ENCODE measurements at places on chromosomes 4 and X.

DNA sequence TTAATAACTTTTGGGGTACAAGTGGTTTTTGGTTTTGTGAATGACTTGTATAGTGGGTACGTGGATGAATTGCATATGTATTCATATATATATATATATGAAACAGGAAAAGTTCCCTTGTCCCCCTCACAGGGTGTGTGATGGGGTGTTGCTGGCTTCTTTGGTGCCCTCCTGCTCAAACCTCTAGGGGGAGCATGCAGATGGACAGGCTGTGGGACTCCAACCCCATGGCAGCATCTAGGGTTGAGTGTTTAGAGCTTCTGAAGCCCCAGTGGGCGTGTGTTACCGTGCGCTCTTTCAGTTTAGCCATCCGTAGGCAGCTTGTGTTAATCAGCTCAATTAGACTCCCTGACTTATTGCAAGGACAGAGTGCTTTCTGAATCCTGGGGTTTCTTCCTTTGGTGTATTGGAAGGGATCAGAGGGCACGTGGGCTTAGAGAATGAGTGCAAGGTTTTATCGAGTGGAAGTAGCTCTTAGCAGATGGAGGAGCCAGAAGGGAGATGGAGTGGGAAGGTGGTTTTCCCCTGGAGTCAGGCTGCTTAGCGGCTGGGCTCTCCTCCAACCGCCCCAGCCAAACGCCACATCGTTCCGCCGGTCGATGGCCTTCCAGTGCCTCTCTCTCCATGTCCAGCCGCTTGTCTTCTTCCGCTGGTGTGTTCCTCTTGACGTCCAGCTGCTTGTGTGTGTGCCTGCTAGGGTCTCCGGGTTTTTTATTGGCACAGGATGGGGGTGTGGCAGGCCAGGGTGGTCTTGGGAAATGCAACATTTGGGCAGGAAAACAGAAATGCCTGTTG, 674.4 kb upstream of the LCORL start:
- DNase-seq: no peak

DNA sequence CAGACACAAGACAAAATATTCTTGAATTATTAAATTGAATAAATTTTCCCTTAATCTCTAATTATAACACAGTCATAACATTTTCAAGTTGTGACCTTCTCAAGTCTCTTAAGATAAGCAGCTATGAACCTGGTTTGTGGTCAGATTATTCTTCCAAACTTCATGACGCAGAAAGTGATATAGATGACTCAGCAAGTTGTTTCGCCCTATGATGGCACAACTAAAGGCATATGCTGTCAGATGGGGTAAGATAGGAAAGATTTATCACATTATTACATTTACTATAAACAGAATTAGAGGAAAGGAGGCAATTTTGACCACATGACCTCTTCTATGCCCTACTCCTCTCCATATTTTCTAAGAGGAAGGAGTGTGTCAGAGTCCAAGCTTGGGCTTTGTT, 4.6 kb upstream of the DCAF12L2 start:
- no peak for DNase-seq

GRCh38 chrX:6748595-6748994, 213.7 kb upstream of the VCX3A start:
- DNase-seq: no peak

DNA sequence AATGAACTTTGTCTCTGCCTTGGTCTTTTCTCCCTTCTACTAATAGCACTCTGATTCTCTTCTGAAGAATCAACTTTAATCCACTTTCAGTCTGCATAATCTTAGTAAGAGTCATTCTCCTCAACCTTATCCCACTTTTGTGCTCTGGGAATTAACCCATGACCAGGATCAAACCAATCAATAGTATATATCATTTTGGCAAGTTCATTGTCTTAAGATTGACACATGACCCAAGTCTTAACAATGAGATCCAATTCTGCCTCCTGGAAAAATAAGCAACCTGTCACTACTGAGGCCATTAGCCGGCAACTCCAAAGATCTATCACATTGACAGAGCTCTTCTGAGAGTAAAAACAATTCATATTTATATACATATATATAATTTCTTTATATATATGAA, 1358.4 kb upstream of the ADGRL3 start:
- DNase-seq: no peak

- no peak for DNase-seq
These were observed 209.9 kb upstream of the ETNPPL start for GRCh38 chr4:108972613-108973283.

DNA sequence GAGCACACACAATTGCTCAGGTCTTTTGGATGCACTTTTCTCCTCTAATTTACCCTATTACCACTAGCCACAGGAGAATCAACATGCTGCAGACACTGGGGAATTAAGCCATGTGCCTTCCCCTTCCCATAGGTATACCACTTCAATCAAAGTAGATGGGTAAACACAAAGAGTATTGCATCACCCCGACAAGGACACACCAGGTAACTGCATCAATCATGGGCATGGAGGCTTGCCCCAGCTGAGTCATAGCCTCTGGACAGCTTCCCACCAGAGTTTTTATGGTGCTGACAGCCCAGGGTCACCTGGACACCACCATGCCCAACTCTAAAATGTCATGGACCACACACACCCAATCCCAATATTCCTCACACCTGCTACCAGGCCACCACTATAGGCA, 197.2 kb upstream of the AR start:
- DNase-seq: no peak

DNA sequence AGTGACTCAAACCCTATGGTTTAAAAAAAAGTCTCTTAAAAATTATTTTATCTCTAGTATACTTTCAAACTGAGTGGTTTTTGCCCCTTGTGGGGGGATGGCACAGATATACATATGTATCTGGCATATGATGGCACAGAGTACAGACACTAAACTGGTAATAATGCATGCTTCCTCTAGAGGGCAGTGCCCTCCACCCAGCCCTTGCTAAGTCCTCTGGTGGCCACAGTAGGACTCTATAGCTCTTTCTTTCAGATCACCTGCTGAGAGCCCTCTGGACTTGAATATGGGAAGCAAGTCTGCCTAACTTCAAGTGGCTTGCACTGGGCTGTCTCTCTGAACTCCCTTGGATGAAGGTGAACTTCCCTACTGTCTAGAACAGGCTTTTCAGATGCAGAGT, 66.3 kb downstream of the TSPAN7 start:
- no peak for DNase-seq

DNA sequence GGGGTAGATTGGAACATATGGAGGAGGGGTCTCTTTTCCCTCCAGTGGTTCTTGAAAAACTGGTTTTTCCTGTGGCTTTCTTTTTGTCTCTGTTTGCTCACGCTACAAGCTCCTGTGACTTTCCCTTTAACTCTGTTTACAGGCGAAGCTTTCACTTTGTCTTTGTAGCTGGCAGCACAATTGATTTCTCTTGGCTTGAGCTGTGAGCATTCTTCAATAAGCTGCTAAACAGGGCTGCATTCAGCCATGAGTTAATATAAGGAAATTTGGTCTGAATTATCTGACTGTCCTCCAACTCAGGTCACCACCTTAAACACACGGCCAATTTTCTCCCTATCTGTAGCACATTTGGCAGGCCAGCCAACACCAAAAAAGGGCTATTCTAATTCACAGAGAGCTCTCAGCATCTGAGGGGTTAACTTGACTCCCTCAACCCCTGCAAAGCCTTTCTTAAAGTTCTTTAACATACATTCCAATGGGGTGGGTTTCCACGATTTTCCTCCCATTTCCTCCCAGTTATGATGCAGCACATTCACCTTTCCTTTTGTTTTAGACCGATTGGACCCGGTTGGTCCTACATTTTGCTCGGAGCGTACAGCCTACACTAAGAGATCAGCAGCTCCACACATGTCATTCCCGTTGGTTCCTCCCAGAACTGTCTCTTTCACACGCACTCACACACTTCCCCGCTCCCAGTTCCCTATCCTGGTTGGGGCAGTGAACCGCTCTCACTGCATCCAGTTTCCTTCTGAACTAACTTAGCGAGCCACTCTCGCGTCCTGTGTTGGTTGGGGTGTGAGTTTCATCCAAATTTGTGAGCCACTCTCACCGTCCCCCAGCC, 45.4 kb downstream of the UGT2A3 start:
- no peak for DNase-seq

DNA sequence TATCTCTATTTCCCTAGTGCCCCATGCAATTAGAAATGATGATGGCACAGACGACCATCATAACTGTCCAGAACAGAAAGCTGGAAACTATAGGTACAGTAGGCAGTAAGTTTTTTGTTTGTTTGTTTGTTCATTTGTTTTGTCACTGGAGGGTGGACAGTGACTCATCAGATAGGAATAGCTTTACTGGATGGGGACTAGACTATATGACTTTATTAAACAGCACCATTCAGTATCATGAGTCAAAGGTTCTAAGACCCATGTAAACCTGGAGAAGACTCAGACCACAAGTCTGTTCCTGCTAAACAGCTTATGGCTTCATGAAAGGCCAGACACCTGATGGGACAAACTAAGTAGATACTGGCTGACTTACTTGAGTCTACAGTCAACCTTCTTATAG, 38.4 kb downstream of the PLAC1 start:
- no peak for DNase-seq

DNA sequence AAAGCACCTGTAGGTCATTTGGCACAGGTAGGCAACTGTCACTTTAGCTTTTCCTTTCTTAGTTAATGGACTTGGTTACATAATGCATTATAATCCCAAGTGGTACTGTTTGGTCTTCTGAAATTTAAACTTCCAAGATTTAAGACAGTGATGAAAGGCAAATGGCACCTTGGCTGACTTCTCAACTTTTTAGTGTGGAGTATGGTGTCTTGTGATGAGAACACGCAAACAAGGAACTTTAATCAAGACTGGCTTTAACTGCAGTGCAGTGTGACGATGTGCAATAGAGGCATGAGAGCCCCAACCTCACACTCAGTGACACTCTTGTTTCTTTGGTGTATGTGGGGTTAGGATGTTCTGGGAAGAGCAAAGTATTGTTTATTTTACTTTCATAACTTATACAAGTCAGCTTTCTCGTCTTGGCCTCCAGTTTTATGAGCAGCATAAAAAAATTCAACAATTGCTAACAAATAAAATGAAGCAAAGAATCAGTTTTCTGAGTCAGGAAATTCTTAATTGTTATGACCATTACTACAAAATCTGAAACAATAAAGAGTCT, 171.9 kb downstream of the MAD2L1 start:
- DNase-seq: no peak

- no peak for DNase-seq
These were observed 73.1 kb downstream of the MTHFD2L start for GRCh38 chr4:74230902-74231499.

- DNase-seq: no peak
These were observed 1934.9 kb downstream of the ARAP2 start for GRCh38 chr4:34309383-34309906.

- no peak for DNase-seq
These were observed 345.8 kb upstream of the PPARGC1A start for GRCh38 chr4:24235618-24236017.
